ENCODE measurements at places on chromosomes 7 and 10. TPM values are rescaled to one million over a fixed set of nuclear protein-coding genes. Genes with fewer than 3 reads are reported as not detected.

FFAR4 gene
- not detected for total RNA-seq

RBP3 gene
- not detected for total RNA-seq

OR2A5 gene
- not detected for total RNA-seq

FGL2 gene
- not detected for total RNA-seq

PRKG1 gene
- total RNA-seq: 0.49 TPM

NSUN5 gene
- 23.5 TPM for total RNA-seq

CDNF gene
- not detected for total RNA-seq

ZNF425 gene
- 2.8 TPM for total RNA-seq

GNGT1 gene
- total RNA-seq: not detected

PRKAR2B gene
- total RNA-seq: 3.4 TPM

FAM25C gene
- not detected for total RNA-seq

OPN1SW gene
- not detected for total RNA-seq

LIPN gene
- not detected for total RNA-seq

MYL7 gene
- total RNA-seq: not detected

TMEM270 gene
- not detected for total RNA-seq

LRRC4 gene
- 1.0 TPM for total RNA-seq

APBB1IP gene
- 0.49 TPM for total RNA-seq

SPDYE2 gene
- total RNA-seq: not detected

TMEM184A gene
- total RNA-seq: 4.4 TPM

ARHGAP22 gene
- total RNA-seq: 18.1 TPM

CROT gene
- total RNA-seq: 2.0 TPM

CCL26 gene
- total RNA-seq: 0.38 TPM

EPO gene
- total RNA-seq: not detected

PPP1R3A gene
- total RNA-seq: not detected

VPS26A gene
- total RNA-seq: 15.3 TPM

PRSS2 gene
- not detected for total RNA-seq

MLXIPL gene
- total RNA-seq: not detected

CNNM1 gene
- 0.16 TPM for total RNA-seq

PARG gene
- total RNA-seq: 18.7 TPM

TMUB1 gene
- 78.5 TPM for total RNA-seq

CPA2 gene
- not detected for total RNA-seq

STEAP1B gene
- total RNA-seq: 0.13 TPM

CCM2 gene
- total RNA-seq: 66.6 TPM

CDHR3 gene
- total RNA-seq: 1.1 TPM

HOXA10 gene
- total RNA-seq: 54.5 TPM

ZFAND4 gene
- 7.5 TPM for total RNA-seq

PAXIP1 gene
- 10.3 TPM for total RNA-seq

GIMAP7 gene
- not detected for total RNA-seq

PTPRZ1 gene
- total RNA-seq: not detected

ADCY1 gene
- total RNA-seq: 0.51 TPM

PLEKHS1 gene
- total RNA-seq: not detected

OR2A12 gene
- not detected for total RNA-seq

PVRIG gene
- total RNA-seq: not detected

GNAT3 gene
- total RNA-seq: not detected
